Naive thymus-derived CD8-positive, alpha-beta T cell (primary cell): ENCODE measurements at places on chromosomes 6 and 20. TPM values are rescaled to one million over a fixed set of nuclear protein-coding genes. Genes with fewer than 3 reads are reported as not detected.

DNA sequence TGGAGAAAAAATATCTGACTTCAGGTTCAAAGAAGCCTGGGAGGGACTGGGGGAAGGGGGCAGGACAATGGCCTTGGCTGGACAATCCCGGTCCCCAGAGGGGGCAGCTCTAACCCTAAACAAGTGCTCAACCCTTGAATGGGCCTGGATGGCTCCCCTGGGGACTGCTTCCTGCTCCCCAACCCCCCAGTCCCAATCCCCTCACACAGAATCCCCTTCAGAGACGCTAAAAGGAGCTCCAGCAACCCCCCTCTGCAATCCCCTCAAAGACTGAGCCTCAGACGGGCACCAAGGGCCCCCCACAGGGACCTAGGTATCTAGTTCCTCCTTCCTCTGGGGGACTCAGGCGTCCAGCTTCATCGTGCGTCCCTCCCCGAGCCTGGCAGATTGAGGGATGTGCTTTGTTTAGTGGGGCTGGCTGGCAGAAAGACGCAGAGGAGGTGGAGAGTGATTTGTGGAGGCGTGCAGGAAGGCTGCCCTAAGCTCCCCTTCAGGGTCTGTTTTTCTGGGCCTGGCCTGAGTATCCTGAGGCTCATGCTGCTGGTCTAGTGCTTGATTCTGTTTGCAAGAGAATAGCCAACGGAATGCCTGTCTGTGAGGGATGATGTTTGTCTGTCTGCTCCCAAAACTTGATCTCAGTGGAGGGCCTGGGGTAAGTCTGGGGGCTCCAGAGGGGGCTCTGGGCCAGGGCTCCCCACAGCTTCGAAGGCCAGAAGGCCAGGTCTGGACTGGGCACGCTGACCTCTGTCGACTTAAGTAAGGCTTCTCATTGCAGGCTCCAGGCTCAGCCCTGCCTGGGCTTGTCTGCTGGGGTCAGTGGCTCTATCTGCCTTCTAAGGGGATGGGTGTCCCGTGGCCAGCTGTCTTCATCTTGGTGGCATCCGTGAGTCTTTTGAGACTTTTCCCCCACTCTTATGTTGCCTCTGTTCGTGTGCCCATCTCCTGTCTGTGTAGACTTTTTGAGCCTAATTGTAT lies 1.7 kb upstream of the POU5F1 start:
- DNase-seq = no peak

DNA sequence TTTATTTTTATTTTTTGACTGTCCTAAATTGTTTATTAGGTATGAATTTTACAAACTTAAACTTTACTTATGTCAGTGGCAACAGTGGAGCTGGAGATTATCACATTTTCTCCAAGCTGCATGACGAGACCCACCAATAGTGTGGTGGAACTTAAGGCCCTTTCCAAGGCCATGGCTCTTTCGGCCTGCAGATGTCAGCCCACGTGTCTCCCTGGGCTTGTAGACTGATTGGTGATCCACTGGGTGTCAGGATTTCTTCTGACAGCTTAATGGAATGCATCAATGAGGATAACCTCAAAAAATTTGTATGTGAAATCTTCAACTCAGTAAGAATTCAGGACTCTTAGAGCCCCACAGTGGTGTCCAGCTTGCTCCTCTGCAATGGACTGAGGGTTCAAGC lies 32.3 kb upstream of the OVOL2 start:
- DNase-seq = no peak

- DNase-seq = no peak
These were observed 23.8 kb downstream of the GABRR2 start for GRCh38 chr6:89291256-89291819.

DNA sequence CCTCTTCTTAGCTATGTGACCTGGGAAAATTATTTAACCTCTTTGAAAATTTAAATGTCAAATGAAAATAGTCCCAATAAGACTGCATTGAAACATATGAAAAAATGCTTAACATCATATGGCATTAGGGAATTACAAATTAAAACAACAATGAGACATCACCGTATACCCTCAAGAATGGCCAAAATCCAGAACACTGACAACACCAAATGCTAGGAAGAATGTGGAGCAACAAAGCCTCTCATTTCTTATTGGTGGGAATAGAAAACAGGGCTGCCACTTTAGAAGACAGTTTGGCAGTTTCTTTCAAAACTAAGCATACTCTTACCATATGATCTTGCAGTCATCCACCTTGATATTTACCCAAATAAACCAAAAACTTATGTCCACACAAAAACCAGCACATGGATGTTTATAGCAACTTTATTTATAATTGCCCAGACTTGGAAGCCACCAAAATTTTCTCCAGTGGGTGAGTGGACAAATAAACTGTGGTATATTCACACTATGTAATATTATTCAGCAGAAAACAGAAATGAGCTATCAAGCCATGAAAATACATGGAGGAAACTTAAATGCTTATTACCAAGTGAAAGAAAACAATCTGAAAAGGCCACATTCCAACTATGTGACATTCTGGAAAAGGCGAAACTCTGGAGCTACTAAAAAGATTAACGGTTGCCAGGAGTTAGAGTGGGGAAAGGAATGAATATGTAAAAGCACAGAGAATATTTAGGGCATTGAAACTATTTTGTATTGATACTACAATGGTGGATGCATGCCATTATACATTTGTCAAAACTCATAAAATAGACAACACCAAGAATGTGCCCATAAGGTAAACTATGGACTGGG lies 459.9 kb downstream of the GRIK2 start:
- no peak for DNase-seq

- no peak for DNase-seq
These were observed 44.8 kb downstream of the POPDC3 start for GRCh38 chr6:105135056-105135455.

DNA sequence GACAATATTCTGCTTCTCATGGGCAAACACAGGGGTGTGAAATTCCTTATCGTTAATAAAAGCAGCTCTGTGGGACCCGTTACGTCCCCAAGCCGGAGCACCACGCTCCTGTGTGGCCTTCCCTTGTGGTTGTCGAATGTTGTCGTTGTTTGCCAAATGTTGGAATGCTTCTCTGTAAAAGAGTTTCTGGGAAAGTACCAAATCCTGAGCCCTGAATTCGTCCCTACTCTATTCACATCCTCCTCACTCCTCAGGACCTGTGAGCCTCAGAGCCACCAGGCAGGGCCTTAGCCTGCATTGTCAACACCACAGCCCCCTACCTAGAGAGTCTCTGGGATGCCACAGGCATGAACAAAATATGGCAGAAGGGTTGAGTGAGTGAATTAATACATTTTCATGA lies 64.0 kb downstream of the THBS2 start:
- DNase-seq = no peak

WDR27 gene
- total RNA-seq = 80.9 TPM

SLC17A4 gene
- not detected for total RNA-seq

SLCO4A1 gene
- 1.4 TPM for total RNA-seq

C6orf58 gene
- total RNA-seq = not detected

TFAP2A gene
- not detected for total RNA-seq
